ENCODE measurements at places on chromosomes 16 and 17.
A peak's percentile ranks its signal among the peaks of the same experiment; 100 is the strongest.

- no peak for DNase-seq
Observed at GRCh38 chr17:16905593-16906191, 66.2 kb downstream of the TNFRSF13B start.

DNA sequence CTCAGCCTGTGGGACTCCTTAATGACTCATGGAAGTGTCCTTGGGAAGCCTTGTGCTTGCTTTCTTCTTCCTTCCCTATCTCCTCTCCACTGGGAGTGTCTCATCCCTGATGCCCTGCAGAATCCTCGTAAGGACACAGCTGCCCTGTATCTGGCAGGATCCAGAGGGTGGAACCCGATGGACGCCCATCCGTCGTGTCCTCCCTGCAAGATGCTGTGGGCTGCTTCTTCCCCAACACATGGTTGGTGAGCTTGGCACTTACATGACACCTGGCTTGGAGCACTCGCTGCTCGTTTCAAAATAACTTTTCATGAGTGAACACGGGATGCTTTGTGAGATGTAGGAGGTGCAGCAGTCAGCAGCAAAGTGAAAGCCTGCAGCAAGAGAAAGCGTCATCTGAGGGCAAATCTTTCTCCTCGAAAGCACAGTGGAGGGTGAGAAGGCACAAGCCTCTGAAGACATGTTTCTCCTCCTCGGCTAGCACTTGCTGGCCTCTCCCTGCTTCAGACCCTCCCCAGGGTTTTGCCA is 3.3 kb downstream of the CCL15 start:
- no peak for DNase-seq

DNA sequence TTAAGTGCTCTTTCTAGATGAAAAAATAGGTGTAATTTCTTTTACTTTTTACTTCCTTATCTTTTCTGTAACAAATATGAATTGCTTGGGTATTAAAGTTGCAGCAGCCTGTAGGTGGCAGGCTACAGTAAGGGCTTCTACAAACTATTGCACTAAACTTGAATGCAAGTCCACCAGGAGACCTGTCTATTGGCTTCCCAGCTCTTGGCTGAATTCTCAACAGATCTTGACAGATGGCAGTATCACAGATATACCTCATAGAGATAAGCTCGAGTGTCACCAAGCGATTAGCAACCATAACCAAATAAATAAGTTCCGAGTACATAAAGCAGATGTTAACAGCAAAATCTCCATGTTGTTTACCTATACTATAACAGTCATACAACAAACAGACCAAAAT is 5.9 kb downstream of the BBS2 start:
- peak; percentile 46 for DNase-seq

DNA sequence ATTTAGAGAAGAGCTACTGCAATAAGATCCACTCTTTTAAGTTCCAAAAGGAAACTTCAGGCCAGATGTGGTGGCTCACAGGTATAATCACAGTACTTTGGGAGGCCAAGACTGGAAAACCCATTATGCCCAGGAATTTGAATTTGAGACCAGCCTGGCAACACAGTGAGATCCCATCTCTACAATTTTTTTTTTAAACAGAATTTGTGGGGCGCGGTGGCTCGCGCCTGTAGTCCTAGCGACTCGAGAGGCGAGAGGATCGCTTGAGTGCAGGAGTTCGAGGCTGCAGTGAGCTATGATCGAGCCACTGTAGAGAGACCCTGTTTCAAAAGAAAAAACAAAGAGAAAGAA is 793 bp downstream of the COG7 start:
- no peak for DNase-seq

- no peak for DNase-seq
Observed at GRCh38 chr17:67982034-67982640, 14.1 kb downstream of the C17orf58 start.

DNA sequence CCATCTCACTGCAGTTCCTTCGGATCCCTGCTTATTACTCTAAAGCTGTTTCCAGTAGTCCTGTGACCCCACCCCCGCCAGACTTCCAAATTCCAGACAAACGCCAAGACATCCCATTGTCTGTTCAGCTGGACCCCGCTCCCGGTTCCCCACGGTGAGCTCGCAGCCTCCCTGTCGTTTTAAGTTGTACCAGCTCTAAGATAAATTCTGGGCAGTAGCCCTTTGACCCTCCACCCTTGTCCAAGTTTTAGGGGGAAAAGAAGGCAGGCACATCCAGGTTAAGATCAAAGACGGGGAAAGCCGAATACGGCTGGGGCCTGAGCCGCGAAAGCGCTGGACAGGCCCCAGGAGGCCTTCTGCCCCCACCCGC is 589 bp downstream of the ARL6IP1 start:
- DNase-seq, result no peak

DNA sequence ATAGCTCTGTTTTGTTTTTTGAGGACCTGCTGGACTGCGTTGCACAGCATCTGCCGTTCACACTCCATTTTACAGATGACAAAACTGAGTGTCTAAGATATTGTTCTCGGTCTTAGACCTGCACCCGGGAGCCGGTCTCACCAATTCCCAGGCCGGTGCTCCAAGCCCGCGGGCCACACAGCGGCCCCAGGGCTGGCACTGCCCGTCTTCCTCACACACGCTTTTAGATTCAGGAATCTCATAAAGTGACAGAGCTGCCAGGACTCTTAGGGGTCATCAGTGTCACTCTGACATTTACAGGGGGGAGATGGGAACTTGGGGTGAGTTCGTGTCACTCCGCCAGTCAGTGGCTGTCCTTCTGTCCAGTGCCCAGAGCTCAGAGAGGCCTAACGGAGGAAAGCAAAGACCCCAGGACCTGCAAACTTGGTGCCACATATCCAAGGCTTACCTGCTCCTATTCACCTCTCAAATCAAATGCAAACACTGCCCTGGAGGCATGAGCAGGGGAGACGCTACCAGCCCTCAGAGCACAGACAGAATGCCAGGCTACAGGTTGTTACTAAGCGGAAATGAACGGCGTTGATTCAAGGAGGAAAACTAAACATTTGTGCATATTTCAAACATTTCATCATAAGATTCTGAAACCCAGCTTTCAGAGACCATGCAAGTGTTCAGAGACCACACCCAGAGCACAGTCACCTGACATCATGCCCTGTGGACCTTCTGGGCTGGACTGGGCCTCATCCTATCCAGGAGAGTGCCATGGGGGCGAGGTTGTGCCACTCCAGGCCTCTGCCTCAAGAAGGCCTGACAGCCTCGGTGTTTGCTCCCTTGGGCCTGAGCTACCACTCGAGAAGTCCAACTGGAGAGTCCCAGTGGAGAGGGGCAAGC is 29.5 kb downstream of the TNFRSF13B start:
- no peak for DNase-seq

DNA sequence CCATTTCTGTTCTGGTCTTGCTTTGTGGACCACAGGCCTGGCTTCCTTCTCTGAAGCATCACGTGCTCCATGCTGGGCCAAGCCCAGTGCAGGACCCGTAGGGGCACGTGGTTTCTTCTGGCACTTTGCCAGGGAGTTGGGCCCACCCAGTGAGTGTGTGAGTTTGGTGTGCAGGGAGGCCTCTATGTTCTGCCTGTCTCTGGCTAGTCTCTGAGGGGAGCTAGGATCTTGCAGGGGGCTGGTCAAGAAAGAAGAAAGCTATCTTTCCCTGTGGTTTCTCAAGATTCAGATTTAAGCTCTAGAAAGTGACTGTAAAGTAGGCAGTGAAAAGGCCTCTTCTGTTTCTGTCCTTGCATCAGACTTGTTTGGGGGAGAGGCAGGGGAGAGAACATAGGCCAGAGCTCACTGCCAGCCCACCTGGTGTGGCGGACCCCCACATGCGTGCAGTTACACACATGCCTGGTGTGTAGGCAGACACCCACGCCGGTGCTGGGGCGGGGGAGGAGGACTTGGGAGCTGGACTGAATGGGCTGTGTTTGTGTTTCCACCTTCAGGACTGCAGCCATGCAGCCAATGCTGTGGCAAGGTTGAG is 11.8 kb downstream of the LASP1 start:
- peak; percentile 80 for DNase-seq

- no peak for DNase-seq
Observed at GRCh38 chr17:48718761-48719641, 3.3 kb downstream of the PRAC1 start.

DNA sequence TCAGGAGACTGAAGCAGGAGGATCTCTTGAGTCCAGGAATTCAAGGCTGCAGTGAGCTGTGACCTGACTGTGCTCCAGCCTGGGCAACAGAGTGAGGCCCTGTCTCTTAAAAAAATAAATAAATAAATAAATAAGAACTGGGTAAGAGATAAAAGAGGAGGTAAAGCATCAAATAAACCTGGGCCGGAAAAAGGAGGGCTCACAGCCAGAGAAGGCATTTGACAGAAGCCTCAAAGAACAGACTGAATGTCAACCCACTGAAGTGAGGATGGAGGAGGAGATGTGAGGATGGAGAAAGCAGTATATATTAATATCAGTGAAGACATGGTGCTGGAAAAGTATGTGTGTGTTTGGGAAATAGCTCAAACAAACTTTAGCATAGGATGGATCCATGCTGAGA is 6.1 kb downstream of the NOG start:
- no peak for DNase-seq

- peak; percentile 75 for DNase-seq
Observed at GRCh38 chr17:17001874-17002520, 30.1 kb upstream of the TNFRSF13B start.

GRCh38 chr17:79022507-79022991 is 1.4 kb upstream of the C1QTNF1 start:
- no peak for DNase-seq

All from naive thymus-derived CD8-positive, alpha-beta T cell (primary cell).